GF-D8 (cell line): ENCODE measurements at places on chromosomes 2 and 18.

GRCh38 chr2:101971836-101972235 lies 19.9 kb upstream of the IL1R2 start:
- DNase-seq = no peak

GRCh38 chr2:216418981-216419380 lies 6.7 kb downstream of the SMARCAL1 start:
- DNase-seq = no peak

DNA sequence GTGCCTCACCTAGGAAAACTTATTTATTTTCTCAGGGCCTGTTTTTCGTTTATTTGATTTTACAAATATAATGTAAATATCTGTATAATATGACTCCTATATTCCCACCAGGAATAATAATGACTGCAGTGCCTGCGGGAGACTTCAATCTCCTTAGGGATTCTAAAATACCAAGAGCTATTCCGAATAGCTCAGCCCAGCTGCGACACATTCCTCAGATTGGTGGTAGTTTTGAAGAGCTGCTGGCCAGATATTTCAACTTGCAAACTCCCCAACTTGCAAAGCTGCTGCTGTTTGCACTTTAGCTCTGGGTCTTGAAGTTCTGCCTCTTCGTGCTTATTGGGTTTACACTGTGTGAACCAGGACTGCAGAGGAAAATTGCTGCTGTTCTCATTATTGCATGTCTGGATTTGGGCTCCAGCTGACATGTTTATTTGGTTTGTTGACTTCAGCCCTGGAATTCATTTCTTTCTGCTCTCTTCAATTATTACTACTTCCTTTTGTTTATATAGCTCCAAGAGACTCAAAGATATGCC lies 480.2 kb upstream of the CHST9 start:
- DNase-seq = no peak

DNA sequence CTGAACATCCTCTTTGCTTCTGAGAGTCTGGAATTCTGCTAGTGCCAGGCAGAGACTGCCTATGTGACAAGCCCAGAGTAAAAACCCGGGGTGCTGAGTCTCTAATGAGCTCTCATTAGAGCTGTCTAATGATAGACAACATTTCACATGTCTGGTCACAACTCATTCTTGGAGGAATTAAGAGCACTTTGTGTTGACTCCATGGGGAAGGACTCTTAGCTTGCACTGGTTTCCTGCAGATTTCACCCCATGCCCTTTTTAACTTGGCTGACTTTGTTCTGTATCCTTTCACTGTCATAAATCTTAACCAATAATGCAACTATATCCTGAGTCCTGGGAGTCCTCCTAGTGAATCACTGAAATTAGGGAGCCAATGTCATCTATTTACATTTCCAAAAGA lies 33.5 kb downstream of the FBXO15 start:
- no peak for DNase-seq

DNA sequence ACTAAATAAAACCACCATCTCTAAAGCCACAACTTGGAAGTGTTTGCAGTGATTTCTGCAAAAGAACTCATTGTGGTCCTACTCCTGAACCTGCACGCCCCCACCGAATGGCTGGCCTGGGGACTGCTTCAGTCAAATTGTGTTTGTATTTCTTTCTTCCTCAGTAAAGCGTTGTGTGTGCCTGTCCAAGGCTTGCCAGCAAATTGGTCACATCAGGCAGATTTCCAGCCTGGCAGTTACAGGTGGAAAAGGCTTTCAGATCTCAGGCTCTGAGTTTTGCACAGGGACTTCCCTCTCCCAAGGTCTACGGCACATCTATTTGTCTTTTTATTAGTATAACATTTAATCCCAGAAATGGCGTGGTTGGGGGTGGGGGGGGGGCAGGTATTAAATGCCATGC lies 54.0 kb upstream of the NOSTRIN start:
- DNase-seq = no peak

DNA sequence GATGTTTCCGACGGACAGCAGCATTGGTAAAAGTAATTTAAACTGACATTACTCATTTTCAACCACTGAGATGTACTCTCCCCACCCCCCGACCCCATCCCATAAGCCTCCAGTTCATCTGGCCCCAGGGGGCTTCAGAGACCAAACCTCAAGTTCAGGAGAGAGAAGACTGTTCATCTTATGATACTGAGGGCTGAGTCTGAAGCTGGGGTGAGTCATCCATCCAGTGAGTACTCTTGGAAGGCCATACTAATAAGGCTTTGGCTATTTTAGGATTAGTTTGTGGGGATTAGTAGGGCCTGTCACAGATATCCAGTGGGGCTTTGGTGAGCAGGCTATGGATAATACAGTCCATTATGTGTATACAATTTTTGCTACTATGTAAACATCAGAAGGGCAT lies 125.3 kb upstream of the APCDD1 start:
- DNase-seq = no peak

DNA sequence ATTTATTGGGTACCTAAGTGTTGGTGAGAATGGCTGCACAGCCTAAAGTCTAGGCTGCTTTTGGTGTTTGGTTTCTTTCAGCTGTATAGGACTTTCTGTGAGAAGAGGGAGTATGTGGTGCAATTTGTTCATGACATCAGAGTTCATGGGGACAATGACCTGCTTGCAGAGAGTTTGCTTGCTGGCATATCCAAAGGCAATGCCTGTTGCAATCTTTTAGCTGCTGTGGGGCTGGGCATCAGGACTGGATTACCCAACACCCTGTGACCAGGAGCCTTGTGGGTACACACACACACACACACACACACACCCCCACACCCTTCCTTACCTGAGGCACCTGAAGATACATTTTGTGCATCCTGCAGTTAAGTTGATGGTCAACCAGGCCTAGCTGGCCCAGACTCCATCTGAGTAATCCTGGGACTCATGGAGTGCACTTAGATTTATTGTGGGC lies 68.4 kb downstream of the LIPG start:
- no peak for DNase-seq

DNA sequence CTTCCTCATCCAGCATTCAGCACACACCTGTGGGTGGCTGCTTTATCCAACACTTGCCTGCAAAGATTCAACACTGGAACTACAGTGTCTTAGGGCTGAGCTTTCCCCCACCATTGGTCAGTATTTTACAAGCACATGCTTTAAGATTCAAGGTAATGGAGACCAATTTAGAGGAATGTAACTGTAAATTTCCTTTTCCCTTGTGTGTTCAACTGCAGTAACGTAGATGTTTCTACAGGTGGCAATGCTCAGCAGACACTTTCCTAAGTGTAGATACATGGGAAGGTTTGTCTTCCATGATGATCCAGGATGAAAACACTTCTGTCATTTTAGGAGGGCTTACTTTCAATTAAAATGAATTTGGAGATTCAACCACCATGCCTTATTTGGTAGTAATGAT lies 143.6 kb upstream of the PXDN start:
- DNase-seq = no peak

- DNase-seq = no peak
These were observed 385.4 kb upstream of the RND3 start for GRCh38 chr2:150872756-150873395.

DNA sequence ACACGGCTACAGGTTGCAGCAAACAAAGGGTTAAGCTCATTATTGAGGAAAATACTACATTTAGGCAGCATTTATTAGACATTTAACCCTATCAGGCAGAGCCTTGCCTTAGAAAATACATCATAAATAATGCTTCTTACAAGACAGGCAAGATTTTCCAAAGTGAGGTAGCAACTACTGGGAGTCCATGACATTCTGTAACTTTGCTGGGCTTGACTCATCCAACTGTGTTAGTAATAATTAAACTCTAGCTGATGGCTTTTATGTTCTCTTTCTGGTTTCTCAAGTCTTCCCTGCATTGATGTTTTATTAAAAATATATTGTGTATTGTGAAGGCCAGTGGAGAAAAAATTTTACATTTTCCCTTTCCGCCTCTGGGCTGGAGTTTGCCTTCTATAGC lies 291.3 kb downstream of the AFF3 start:
- no peak for DNase-seq

- no peak for DNase-seq
These were observed 15.3 kb downstream of the BUB1 start for GRCh38 chr2:110662560-110662959.

DNA sequence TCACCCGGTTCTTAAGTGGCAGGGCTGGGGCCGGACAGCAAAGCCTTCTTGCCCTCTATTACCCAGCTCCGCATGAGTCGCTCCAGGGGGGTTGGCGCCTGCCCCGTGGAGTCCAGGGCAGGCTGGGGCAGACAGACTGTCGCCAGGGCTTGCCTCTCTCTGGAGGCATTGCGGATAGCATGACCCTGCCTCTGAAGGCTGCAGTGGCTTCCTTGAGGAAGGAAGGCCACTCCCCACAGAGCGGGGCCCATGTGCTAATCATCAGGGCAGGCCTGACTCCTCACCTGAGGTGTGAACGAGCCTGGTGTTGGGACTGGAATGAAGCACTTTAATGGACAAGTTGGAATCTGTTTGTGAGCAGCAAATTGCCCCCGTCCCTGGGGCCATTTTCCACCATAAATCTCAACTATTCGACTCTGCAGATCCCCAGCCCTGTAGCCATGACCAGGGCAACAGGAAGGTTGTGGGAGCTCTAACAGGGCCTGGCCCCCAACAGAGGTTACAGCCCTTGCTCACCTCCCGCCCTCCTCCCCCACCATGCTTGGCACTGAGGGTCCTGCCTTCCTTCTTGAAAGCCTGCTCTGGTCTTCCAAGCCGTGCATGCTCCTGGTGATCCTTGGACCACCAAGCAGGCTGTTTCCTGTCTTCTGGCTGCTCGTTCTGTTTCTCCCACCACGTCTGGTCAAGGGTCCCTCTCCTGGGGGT lies 144.9 kb upstream of the HAAO start:
- DNase-seq = no peak

DNA sequence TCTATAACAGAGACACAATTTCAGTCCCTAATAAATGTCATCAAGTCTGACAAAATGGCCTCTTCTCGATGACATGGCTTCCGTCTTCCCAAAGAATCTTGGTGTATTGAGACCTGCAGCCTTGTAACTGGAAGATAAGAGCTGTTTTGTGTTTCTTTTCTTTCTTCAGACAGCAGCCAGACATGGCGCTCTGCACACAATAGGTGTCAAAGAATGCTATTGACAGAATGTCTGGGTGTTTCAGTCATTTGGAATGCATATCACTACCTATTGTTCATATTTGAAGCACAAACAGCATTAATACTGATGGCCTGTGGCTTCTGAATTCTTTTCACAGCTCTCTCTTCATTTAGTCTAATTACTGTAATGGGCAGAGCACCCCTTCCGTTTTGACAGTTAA lies 344.8 kb downstream of the RPRM start:
- DNase-seq = no peak

DNA sequence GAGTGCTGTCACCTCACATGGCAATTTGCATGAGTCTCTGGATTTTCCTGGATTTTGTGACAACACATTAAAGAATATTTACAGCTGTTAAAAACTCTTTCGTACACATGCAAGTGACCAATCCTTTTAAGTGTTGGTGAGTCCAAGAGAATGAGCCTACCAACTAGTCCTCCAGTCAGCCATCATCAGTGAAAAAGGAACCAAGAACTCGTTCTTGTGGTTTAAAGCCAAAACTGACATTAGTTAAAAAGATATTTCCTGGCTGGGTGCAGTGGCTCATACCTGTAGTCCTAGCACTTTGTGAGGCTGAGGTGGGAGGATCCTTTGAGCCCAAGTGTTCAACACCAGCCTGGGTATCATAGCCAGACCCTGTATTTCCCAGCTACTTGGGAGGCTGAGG lies 215.4 kb upstream of the ITGA4 start:
- DNase-seq = no peak

- DNase-seq = no peak
These were observed 447.1 kb downstream of the TXNL1 start for GRCh38 chr18:56191334-56191733.

GRCh38 chr2:64330281-64331113 lies 123.5 kb upstream of the LGALSL start:
- DNase-seq = peak; percentile 30

DNA sequence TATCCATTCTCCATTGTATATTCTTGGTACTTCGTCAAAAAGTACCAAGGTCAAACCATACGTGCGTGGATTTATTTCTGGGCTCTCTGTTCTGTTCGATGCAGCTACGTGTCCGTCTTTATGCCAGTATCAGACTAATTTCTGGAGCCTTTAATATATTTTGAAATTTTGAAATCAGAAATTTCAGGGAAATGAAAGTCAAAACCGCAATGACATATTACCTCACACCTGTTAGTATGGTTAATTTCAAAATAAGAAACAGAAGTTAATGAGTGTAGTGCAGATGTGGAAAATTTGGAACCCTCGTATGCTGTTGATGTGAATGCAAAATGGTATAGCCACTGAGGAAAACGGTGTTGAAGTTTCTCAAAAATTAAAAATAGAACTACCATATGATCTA lies 156.1 kb upstream of the TRIB2 start:
- no peak for DNase-seq

DNA sequence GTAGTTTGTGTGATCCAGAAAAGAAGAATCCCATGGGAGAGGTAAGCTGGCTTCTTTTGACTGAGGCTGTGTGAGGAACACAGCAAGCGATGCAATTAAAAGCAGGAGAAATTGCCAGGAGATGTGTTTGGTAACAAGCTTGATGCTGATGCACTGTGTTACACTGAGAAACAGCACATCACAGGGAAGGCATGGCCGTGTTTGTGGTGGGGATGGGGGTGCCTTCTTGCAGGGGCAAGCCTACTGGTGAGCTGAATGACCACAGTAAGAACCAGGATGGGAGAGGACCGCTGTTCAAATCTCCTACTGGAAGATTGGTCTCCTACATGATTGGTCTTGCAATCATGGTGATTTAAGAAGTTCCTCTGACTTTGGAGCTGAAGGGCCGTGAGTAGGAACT lies 477.7 kb upstream of the HS6ST1 start:
- no peak for DNase-seq

GRCh38 chr18:31100436-31101182 lies 1.6 kb downstream of the DSC2 start:
- no peak for DNase-seq

DNA sequence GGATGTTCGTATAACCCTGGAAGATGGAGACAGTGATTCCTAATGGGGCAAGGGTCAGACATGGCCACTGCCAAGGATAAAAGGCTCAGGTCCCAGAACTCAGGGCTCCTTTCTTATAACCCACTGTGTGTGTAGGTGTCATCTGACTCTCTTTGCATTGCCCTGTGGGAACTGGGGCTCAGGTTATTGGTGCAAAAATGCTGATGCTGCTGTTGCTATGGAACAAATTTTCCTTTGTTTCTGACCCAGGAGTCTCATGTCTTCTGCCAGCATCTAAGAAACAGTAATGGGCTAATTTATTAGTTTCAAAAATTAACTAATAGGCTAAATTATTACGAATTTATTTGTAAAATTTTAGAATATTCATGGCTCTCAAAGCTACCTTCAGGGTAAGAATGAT lies 24.3 kb upstream of the LDLRAD4 start:
- DNase-seq = no peak

GRCh38 chr2:79960519-79960918 lies 344.0 kb downstream of the LRRTM1 start:
- no peak for DNase-seq

GRCh38 chr2:57886161-57886786 lies 160.3 kb upstream of the VRK2 start:
- DNase-seq = no peak

GRCh38 chr18:78561757-78562510 lies 417.7 kb upstream of the SALL3 start:
- DNase-seq = no peak
